Skin of body (tissue), 3 donors: ENCODE measurements at places on chromosomes 4 and X. TPM values are rescaled to one million over a fixed set of nuclear protein-coding genes. Genes with fewer than 3 reads are reported as not detected.

SCRG1 gene
- total RNA-seq = 0.10 TPM

SRPK3 gene
- 6.7 TPM for total RNA-seq

ASB9 gene
- 1.7 TPM for total RNA-seq

RAB33A gene
- 0.39 TPM for total RNA-seq

CLDN34 gene
- total RNA-seq = 0.30 TPM

BEND2 gene
- total RNA-seq = not detected

AKAP4 gene
- not detected for total RNA-seq

ETDA gene
- not detected for total RNA-seq

FAT1 gene
- total RNA-seq = 171 TPM

CCDC149 gene
- 11.4 TPM for total RNA-seq

RASGEF1B gene
- total RNA-seq = 61.7 TPM

IL9R gene
- not detected for total RNA-seq

IL1RAPL1 gene
- 3.3 TPM for total RNA-seq

KIT gene
- total RNA-seq = 21.5 TPM
